CD4-positive, alpha-beta T cell treated with Interleukin-15 for 1 hour (primary cell): ENCODE measurements at places on chromosomes 4 and X.

GRCh38 chrX:56268888-56269287, 36.7 kb downstream of the KLF8 start:
- no peak for DNase-seq

GRCh38 chr4:74942251-74942917, 9.5 kb downstream of the PARM1 start:
- DNase-seq, result no peak

DNA sequence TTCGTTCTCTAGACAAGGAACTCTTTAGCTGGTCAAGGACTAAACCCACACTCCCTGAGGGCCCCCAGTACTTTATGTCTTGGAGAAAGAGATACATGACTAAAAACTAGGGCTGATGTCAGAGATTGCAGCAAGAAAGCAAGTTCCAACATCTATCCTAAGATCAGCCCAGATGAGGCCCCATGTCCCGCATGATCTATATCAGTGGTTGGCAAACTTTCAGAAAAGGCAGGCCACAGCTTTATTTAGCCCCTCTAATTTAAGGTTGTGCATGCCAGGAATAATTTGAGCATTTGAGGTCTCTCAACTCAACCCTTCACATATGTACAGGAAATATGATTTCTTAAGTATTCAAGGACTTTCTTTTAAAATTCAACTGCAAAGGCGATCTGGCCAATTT, 44.1 kb upstream of the FRMD7 start:
- DNase-seq, result no peak

DNA sequence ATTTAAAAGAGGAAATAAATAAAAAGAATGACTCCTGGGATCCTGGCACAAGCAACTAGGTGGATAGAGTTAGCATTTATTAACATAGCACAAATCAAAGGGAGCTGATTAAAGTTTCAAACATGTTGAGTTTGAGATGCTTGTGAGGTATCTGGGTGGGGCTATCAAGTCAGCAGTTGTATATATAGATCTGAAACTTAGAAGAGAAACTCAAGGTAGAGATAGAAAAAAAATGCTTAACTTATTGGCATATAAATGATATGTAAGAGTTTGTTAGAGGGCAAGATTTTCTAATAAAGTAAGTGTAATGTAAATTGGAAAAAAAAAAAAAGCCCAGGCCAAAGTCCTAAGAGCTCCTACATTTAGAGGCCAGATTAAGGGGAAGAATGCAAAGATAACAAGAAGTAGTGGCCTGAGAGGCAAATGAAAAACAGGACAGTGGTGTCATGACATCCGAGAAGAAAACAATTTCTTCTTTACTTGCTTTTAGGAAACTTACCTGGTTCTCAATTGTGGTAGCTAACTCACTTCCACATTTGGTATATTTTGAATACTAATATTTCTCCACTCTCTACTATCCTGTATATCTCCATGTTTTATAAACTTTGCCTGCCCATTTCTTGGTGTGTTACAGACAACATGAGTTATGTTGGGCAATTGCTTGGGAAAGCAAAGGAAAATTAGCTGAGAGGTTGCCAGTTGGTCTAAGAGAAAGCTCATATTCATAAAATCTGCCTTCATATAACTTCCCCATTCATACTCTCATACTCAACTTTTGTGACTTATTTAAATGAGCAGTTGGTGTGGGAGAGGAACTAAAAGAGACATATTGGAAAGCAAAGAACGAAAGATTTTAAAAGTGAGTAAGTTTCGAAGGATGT, 169.2 kb downstream of the PARM1 start:
- no peak for DNase-seq

DNA sequence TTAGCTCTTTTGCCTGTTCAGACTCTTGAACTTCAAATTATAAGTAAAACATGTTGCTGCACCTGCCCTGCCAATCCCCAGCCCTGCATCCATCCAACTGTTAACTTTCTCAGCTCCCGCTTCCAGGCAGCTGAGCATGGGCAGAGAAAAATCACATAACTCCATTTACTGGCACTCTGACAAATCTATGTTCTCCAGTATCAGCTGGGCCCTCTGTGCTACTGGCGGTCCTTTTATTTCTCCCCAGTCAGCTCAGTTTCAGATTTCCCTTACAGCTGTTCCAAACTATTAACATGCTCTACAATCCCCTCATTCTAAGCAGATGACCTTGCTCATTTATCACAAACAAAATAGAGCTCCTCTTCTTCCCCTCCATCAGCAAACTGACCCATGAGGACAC, 240.4 kb upstream of the TET2 start:
- no peak for DNase-seq

DNA sequence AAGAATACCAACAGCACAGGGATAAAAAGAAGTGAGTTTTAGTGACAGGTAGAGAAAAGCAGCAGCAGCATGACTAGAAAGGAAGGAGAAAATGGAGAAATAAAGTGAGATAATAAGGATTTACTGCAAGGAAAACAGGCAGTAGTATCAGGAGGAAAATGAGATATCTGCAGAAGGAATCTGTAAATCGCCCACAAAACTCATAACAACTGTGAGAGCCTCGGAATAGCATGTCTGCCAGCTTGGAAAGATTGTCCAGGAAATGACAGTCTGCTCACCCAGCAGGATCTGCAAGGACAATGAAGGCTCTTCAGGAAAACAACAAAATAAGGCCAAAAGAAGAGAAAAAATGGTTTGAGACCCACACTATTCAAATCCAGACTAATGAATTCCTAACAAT, 47.4 kb downstream of the CXXC4 start:
- no peak for DNase-seq

- DNase-seq, result no peak
Observed at GRCh38 chr4:56048383-56048701, 99.6 kb downstream of the CEP135 start.

GRCh38 chr4:183342541-183343533, 20.6 kb upstream of the CLDN24 start:
- no peak for DNase-seq

- DNase-seq, result no peak
Observed at GRCh38 chr4:111633663-111634266, 511.5 kb upstream of the FAM241A start.

- DNase-seq, result no peak
Observed at GRCh38 chr4:110198049-110198434, 373 bp downstream of the ELOVL6 start.

- no peak for DNase-seq
Observed at GRCh38 chr4:170386971-170387370, 297.2 kb upstream of the AADAT start.

GRCh38 chr4:54371173-54371572, 142.1 kb downstream of the PDGFRA start:
- no peak for DNase-seq

DNA sequence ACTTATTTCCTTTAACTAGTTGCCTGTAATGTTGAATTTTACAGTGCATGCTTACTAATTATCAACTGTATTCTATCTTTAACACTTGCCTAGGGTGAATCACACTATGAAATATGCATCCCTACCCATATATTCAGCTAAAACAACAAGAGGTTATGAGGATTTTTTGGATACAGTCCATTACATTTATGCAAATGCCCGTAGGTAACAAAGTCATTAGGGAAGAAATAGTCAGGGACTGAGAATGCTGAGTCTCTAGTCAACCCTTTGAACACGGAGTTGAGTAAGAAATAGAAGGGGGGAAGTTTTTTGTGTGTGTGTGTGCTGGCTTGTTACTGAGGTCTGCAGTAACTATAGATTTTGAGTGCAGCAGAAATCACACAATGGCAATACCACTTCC, 26.1 kb upstream of the CBLL2 start:
- no peak for DNase-seq

- no peak for DNase-seq
Observed at GRCh38 chr4:54550395-54551171, 107.2 kb upstream of the KIT start.

DNA sequence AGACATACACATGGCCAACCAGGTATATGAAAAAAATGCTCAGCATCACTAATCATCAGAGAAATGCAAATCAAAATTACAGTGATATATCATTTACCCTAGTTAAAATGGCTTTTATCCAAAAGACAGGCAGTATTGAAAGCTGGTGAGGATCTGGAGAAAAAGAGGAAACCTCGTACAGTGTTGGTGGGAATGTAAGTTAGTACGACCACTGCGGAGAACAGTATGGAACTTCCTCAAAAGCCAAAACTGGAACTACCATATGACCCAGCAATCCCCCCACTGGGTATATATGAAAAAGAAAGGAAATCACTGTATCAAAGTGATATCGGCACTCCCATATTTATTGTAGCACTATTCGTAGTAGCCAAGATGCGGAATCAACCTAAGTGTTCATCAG, 23.4 kb downstream of the ABHD18 start:
- no peak for DNase-seq

DNA sequence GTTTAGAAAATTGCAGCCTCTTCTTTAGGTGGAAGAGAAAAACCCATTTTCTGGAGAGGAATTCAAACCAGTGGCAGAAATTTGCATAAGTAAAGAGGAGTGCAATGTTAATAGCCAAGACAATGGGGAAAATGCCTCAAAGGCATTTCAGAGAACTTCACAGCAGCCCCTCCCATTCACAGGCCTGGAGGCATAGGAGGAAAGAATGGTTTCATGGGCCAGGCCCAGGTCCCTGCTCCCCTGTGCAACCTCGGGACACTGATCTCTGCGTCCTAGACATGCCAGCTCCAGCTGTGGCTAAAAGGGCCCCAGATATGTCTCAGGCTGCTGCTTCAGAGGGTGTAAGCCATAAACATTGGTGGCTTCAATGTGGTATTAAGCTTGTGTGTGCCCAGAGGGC, 161.8 kb upstream of the CENPE start:
- no peak for DNase-seq

- no peak for DNase-seq
Observed at GRCh38 chrX:17710871-17711301, 26.4 kb upstream of the SCML1 start.

- DNase-seq, result no peak
Observed at GRCh38 chrX:21840193-21840545, 752 bp downstream of the MBTPS2 start.
